ENCODE measurements at places on chromosomes 13 and 19.

GRCh38 chr19:53771144-53771543 is 53.0 kb downstream of the NLRP12 start:
- DNase-seq: no peak

DNA sequence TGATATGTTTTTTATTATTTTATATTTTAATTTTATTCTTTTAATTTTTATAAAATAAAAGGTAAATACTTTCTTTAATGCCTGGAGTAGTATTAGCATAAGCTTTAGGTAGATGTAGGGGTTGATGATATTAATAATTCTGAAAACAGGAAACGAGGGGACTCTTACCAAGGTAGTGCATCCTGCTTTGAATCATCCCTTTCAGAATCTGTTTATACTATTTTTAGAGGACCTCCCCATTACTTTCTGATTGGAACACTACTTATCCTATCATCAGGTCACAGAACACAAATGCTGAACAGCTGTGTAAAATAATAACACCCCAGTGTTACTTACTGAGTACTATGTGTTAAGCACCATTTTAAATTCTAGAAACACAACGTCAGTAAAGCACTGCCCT is 27.3 kb downstream of the COG6 start:
- no peak for DNase-seq

DNA sequence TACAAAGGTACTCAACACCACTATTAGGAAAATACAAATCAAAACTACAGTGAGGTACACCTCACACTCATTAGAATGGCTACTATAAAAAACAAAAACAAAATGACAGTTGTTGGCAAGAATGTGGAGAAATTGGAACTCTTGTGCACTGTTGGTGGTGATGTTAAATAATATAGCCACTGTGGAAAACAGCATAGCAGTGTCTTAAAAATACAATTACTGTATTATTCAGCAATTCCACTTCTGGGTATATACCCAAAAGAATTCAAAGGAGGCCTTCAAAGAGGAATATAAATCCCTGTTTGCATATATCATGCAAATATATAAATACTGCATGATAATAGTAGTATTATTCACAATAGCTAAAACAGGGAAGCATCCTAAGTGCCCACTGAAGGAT is 66.8 kb downstream of the CDK8 start:
- no peak for DNase-seq

DNA sequence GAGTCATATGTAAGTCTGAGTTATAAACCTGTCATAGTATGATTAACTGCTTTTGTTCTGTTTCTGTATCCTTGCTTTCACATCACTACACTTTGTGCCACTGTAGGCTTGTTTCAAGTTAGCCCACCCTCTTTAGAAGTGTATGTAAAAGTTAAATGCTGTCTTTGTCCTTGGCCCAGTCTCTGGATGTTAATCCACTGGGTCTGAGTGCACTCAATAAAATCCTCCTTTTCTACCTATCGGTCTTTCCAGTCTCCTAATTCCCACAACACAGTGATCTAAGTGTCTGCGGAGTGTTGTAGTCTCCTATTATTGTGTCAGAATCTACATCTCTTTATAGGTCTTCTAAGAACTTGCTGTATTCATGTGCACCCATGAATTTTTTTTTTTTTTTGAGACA is 14.1 kb downstream of the ZNF429 start:
- DNase-seq: no peak
